ENCODE measurements at places on chromosomes 12 and 14.

- no peak for DNase-seq
Observed at GRCh38 chr12:14710632-14711320, 14.4 kb upstream of the GUCY2C start.

GRCh38 chr14:27506272-27506671 is 908.4 kb upstream of the NOVA1 start:
- DNase-seq: no peak

DNA sequence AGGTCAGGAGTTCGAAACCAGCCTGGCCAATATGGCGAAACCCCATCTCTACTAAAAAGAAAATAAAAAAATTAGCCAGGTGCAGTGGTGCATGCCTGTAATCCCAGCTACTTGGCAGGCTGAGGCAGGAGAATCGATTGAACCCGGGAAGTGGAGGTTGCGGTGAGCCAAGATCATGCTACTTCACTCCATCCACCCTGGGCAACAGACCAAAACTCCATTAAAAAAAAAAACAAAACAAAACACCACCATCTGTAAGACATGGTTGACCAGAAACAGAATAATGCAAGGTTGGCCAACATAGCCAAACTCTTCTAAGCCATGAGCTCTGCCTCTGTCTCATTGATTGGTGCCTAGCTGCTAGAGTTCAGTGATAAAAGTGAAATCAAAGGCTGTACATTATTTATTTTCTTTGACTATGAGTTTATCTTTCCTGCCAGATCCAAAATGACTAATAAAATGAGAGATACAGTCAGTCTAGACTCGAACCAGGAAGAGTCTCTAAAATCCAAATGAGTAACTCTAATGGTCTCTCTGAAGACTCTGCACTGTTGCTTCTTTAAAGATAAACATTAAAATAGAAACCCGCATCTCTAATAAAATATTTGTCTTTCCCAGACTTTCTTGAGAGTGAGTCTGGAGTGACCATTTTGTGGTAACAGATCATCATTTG is 404.7 kb downstream of the DAD1 start:
- peak; percentile 2 for DNase-seq

DNA sequence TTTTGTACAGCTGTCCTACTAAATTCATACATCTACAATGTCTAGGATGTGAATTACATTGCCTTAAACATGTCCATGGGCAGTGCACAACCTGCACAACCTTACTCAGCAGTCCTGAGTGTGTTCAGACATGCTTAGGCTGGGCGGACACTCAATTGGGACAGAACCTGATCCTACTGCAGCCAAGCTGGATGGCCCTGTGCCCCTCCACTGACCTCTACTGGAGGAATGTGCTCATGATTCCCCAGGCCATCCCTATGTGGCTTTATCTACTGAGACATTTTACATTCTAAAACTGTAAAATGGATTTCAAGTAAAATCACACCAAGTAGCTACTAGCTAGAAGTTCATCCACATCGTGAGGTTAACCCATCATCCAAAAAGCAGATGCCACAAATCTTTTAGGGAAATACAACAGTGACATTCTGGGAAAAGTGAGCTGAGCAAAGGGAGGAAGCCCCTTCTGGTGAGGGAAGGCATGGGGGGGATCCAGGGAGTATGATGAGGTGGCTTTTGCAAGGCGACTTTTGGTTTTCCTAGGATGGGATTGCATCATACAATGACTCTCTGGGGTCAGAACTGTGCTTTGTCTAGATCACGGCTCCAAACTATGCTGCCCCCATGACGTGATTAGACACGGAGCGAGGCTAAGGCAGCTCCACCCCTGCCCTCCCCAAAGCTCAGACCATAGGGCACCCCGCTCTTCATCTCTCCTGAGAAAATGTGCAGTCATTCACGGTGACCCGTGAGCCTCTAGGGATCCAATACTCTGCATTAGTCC is 911.7 kb upstream of the TMEM132C start:
- DNase-seq: peak; percentile 52

DNA sequence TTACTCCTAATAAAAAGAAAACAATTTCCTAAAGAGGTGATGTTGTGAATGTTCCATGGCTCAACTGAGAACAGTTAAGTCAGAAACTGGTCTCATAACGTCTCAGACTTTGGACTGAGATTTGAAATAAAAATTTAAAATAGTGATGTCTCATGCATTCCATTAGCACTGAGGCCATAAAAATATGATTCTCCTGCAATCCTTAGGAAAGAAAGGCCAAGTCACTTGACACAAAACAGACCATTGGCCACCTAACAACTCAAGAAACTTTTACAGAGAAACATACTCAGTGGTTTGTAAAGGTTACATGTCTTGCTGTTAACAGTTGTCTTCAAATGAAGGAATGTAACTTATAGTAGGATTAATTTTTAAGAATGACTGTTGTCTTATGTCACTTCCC is 58.1 kb downstream of the STAB2 start:
- no peak for DNase-seq

- no peak for DNase-seq
Observed at GRCh38 chr14:91401751-91402150, 15.9 kb downstream of the CCDC88C start.

DNA sequence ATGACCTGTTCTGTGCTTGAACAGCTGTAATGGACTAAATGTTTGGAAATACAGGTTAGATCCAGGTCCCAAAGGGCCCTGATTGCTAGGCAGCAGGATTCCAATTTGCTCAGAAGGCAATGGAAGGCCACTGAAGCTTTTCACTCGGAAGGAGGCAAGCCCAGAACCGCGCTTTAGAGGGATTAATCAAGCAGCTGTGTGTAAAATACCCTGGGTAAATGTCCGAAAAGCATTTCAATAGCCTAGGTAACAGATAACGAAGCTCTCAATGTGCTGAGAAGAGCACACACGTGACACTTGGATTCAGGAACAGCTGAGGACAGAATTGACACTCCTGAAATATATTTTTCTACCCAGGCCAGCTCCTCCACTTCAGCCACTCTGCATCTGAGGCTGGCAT is 436.1 kb downstream of the TMEM132D start:
- DNase-seq: no peak

- peak; percentile 43 for DNase-seq
Observed at GRCh38 chr12:95908573-95908972, 33.8 kb downstream of the CCDC38 start.
